SJCRH30 (cell line): ENCODE measurements at places on chromosomes 13 and 19. TPM values are rescaled to one million over a fixed set of nuclear protein-coding genes. Genes with fewer than 3 reads are reported as not detected.

Gene FOSB
- total RNA-seq: 0.35 and 0.40 TPM in 2 replicates

Gene CD22
- 0.04 TPM in 1 of 2 replicates, not detected in the other for total RNA-seq

Gene CEACAM3
- total RNA-seq: not detected in 2 replicates

Gene ZNF615
- 10.4 and 11.4 TPM in 2 replicates for total RNA-seq

Gene PLIN5
- 0.38 and 1.1 TPM in 2 replicates for total RNA-seq

Gene FAM216B
- total RNA-seq: not detected in 2 replicates

Gene SMAD9
- 14.4 and 17.8 TPM in 2 replicates for total RNA-seq

Gene ERICH6B
- not detected in 2 replicates for total RNA-seq

Gene FSD1
- total RNA-seq: 23.5 and 24.7 TPM in 2 replicates

Gene ZNF135
- 0.43 and 0.45 TPM in 2 replicates for total RNA-seq

Gene GDF15
- 17.5 and 27.1 TPM in 2 replicates for total RNA-seq

Gene MISP
- 0.18 and 0.41 TPM in 2 replicates for total RNA-seq

Gene CD37
- total RNA-seq: not detected in 2 replicates

Gene ARHGAP45
- 2.9 TPM in 2 replicates for total RNA-seq

Gene APLP1
- 32.1 and 32.7 TPM in 2 replicates for total RNA-seq

Gene N4BP2L1
- total RNA-seq: 6.3 and 10.4 TPM in 2 replicates

Gene ACER1
- not detected in 2 replicates for total RNA-seq
